CD4-positive, alpha-beta T cell treated with Interleukin-17A for 4 hours (primary cell): ENCODE measurements at places on chromosomes 2 and 18.

- no peak for DNase-seq
Measured at GRCh38 chr2:42372474-42373200, 11.6 kb upstream of the COX7A2L start.

GRCh38 chr2:75892490-75892889, 181.8 kb upstream of the GCFC2 start:
- DNase-seq, result no peak

DNA sequence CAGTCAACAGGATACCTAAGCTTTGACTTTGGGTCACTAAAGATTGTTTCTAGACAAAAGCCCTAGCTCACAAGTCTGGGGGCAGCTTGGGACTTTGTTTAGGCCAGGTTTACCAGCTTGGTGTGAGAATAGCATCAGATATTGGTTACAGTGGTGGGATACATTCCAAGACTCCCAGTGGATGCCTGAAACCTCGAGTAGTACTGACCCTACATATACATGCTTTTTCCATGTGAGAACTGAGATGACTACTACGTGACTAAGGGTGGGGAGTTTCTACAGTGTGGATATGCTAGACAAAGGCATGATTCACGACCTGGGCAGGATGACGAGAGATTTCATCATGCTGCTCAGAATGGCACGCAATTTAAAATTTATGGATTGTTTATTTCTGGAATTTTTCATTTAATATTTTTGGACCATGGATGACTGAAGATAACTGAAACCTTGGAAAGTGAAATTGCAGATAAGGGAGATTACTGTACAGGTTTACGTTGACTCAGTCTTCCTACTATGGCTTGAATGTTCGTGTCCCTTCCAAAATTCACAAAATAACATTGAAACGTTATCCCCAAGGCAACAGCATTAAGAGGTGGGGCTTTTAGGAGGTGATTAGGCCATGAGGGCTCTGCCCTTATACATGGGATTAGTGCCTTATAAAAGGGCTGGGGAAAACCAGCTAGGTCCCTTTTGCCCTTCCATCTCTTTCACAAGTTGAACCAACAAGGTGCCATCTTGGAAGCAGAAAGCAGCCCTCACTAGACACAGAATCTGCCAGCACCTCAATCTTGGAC, 50.2 kb upstream of the CTAGE1 start:
- no peak for DNase-seq

DNA sequence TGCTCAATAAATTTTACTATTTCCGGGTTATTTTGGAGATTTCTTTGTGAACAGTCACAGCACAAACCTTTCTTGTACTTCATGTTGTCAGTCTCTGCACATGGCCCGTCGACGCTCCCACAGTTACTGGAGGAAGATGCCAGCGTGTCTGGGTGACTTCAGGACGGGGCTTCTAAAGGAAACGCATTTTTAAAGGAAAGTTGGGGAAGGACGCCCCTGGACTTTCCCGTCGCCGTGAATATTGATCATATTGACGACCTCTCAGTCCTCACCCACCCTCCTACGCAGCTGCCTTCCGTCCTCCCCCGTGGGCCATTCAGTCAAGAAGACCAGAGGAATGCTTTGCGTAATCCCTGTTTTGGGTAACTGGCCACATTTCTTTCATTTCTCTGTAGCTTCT, 71.1 kb upstream of the SNTG2 start:
- no peak for DNase-seq

DNA sequence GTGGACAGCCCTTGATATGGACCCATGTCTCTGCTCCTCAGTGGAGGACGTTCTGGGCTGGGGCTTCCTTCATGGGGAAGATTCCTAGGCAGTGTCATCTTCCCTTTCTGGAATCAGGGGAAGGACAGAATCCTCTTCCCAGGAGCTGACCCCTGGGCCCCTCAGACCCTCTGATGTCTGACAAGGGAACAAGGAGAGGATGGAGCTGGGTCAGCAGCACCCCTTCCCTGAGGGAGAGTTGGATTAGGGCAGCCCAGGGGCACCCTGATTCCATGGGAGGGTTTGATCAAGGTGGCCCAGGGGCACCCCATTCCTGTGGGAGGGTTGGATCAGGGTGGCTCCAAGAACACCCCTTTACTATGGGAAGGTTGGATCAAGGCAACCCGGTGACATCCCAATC, 86.5 kb downstream of the ACKR3 start:
- DNase-seq, result no peak

DNA sequence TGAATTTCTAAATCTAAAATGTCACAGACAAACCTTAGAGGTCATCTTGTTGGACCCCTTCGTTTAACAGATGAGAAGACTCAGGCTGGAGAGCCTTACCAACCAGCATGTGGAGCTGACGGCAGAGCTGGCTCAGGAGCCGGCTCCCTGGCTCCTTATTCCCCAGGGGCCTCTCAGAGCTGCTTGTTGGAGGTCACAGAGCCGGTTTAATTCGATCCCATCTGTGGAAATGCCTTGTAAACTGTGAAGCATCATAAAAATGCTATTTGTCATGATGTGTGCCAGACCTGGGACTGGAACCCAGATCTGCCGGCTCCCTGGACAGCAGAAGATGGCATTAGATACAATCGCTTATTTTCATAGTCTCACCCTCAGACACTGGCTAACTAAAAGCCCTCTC, 8.2 kb upstream of the CIB4 start:
- no peak for DNase-seq

DNA sequence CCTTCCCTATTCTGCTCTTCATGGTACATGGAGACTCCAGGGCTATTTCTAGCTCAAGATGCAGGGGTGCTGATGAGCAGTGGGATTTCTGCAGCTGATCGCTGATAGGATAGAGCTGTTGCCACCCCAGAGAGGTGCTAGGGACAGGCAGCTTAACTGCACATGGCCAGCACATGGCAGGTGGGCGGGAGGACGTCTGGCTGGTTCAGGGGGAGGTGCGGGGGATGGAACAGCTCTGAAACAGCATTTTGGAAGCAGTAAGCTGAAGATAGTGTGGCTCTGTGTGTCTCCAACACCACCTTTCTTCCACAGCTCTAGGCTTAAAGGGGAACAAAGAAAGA, 151.9 kb upstream of the PELI1 start:
- DNase-seq, result no peak

- no peak for DNase-seq
Measured at GRCh38 chr2:85323351-85323987, 4.3 kb downstream of the TGOLN2 start.

DNA sequence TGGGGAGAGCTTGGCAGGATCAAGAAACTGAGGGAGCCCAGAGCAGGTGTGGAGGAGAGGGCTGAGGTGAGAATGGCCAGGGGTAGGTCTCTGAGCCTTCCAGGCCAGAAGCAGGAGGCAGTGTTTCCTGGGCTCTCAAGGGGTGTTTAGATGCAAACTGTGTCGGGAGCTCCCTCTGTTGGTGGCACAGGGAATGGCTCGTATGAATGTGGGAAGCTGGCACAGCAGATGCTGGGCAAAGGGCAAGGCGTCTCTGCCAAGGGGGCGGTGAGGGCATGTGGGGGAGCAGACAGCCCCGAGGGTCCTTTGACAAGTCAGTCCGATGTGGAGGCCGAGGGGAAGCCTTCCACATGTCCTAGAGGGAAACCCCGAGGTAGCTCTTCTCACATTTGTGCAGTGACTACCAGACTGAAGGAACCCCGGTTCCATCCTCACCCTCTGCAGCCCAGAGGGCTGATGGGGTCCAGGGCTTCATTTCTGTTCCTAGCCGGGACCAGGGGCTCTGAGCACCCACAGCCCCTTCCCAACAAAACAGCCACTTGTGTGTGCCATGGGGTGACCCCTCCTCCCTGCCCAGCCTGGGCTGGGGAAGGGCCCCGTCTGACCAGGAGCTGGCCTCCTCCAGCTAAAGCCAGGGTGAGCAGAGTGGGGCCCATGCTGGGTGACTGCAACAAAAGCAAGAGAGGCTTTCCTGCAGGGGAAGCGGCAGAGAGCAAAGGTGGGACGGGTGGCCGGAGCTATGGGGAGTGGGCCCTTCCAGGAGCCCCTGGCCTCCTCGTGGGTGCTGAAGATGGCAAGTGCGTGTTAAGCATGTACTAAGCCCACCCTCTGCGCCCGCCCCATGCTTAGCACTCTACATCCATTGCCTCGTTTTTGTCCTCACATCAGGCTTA, 103.4 kb downstream of the SEPTIN10 start:
- peak; percentile 81 for DNase-seq

GRCh38 chr2:189673661-189674373, 653 bp upstream of the ANKAR start:
- no peak for DNase-seq

DNA sequence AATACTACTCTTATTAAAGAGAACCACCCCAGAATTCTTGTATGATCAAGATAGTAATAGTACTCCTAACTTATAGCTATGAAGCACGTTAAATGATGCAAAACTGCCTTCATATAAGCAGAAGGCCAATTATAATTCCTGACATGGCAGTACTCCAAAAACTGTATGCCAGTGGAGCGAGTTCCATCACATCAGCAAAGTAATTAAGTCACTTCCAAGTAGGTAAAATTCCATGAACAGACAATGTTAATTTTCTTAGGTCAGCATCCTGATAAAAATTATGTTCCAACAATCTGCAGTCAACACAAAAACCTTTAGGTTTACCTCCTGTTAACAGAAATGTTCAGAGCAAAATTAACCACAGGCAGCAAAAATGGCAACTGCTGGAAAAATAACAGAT, 136.7 kb downstream of the CDH2 start:
- DNase-seq, result no peak

- DNase-seq, result no peak
Measured at GRCh38 chr2:239268549-239268948, 132.3 kb downstream of the HDAC4 start.

DNA sequence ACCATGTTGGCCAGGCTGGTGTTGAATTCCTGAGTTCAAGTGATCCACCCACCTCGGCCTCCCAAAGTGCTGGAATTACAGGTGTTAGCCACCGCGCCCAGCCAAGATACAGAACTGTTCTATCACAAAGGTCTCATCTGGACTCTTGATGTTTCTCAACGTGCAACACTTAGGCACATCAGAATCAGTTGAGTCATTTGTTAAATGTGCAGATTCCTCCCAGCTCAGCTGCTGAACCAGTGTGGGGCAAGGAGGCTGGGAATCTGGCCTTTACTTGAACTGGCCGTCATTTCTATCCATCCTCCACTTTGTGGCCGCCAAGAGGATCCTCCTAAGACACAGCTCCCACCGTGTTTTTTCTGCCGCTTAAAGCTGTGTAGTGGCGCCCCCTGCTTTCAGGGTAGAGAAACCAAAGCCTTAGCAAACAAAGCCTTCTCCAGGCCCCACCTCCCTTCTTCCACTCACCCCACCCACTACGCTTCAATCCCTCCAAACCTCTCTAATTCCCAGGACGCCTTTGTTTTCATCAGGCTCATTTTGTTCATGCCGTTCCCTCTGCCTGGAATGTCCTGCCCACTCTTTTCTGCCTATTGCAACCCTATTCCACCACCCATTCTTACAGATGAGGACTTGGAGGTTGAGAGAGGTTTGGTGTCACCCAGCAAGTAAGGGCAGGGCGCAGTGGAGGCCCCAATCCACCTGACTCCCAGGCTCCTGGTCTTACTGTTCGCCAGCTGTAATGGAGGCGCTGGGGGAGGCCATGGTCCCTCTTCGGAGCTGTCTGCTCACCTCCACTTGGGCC, 776 bp upstream of the SPEG start:
- DNase-seq, result peak; percentile 36

- DNase-seq, result no peak
Measured at GRCh38 chr2:126972279-126972626, 73.6 kb downstream of the TEX51 start.

DNA sequence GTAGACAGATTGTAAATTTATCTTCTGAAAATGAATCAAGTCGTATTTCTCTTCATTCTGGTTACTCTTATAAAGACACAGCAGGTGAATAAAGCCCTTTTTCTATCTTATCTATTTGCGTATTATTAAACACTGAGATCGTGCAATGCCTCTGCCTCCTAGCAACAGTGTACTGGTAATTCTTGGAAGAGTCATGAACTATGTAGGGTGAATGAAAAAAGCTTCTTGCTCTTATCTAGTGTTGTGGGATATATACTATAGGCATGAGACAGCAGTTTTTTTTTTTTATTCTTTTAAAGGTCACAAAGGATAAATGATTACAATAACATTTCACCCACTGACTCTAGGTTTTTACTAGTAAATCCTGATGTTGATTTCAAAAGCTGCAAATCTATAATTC, 324.2 kb downstream of the PDE11A start:
- no peak for DNase-seq

- no peak for DNase-seq
Measured at GRCh38 chr2:176473851-176474250, 204.6 kb downstream of the MTX2 start.

DNA sequence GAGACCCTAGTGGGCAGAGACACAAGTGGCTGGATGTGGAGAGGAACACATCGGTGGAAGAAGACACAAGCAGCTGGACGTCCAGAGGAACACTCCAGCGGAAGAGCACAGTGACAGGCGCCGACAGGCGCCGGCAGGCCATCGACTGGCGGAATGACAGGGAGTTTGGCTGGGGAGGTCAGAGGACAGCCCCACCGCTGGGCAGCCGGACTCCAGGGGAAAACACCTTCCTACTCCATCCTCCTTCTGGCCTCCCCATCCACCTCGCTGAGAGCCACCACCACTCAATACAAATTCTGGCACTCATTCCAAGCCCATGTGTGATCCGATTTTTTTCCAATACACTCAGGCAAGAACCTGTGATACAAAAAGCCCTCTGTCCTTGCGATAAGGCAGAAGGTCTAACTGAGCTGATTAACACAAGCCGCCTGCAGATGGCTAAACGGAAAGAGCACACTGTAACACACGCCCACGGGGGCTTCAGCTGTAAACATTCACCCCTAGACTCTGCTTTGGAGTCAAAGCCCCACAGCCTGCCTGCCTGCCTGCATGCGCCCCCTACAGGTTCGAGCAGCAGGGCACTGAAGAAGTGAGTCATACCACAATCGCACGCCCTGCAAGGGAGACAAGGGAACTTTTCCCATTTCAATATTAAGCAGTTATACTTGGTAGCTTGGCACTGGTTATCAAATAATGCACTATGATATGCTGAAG, 50.2 kb upstream of the LRP1B start:
- no peak for DNase-seq

DNA sequence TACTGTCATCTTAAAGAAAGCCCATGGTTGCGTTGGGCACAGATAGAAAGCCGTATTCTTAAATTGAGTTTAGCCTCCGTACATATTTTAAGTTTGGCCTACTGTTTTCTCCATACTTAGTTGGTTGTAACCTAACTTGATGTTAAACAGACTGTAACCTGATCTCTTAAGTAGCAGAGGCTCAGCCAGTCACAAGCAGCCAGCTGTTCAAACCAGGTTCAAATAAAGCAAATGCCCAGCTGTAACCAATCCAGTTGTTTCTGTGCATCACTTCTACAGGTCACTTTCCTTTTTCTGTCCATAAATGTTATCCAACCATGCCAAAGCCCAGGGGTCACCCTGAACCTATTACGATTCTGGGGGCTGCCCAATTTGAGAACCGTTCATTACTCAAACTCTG, 10.0 kb upstream of the THADA start:
- no peak for DNase-seq

DNA sequence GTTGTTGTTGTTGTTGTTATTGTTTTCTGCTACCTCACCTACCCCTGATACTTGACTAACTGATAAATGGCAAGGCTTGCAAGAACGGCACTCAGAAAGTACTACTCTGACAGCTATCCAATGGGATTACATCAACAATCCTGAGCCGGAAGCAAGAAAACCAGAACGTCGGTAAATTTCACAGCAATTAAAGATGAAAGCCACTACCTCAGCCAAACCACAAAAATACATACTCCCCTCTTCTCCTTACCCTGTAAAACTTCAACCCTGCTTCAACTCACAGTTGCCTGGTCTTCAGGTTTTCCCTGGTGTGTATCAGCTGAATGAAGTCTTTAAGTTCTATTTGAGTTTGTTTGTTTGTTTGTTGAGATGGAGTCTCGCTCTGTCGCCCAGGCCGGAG, 293.7 kb upstream of the RND3 start:
- DNase-seq, result no peak

- no peak for DNase-seq
Measured at GRCh38 chr2:47485751-47486300, 82.9 kb downstream of the MSH2 start.
